Thoracic aorta (tissue), 2 donors: ENCODE measurements at places on chromosomes 5 and 9.

DNA sequence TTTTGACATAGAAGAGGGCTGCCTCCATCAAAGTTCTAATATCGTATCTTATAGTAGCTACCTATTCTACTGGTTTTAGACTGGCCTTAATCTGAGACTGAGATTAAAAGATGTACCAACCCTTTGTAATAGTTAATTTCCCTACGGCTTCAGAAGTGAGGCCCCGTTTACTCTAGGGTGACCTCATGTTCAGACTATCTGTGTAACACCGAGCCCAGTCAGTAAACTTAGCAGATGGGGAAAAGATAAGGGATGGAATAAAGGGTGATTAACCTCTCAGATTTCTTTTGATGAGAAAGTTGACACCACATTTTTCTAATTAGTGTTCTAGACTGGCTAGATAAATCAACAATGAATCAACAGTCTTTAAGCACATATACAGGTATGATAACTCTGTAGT lies 283.1 kb downstream of the KCTD16 start:
- DNase-seq: no peak

GRCh38 chr5:178777520-178777919 lies 47.1 kb upstream of the ZNF354A start:
- DNase-seq: no peak

DNA sequence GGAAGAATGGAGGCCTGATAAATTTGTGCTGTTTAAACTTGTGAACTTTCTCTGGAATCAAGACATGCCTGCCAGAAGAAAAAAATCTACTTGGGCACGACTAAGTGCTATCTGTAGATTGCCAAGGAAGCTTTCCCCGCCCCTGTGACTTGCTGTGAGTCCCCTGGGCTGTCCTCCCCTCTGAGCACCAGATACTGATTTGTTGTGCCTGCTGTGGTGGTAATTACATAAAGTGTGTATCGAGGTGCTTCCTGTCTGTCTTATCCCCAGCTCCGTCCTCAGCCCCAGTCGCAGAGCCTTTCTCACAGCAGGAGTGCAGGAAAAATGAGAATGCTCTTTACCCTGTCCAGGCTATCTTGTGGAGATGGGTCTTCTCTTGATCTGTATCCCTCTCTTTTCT lies 53.9 kb downstream of the TRIO start:
- DNase-seq: no peak

- no peak for DNase-seq
Measured at GRCh38 chr9:5499889-5500398, 10.4 kb upstream of the PDCD1LG2 start.

DNA sequence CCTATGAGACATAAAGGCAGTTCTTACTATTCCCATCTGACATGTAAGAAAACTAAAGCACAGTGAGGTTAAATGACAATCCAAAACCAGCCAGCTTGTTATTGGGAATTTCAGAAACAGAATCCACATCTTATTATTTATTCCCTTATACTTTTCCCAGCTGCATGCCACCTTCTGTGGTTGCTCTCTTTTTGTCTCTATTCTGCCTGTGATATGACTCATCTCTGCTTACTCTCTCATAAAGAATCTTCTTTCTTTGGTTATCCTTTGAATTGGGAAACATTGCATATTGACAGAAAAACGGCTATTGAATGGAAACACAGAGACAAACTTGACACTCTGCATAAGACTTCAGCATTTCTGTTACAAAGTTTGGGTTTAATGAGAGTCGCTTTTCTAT lies 183.2 kb downstream of the TLR4 start:
- DNase-seq: no peak
